Retina (tissue), 1 donor: ENCODE measurements at places on chromosomes 2 and 18.

DNA sequence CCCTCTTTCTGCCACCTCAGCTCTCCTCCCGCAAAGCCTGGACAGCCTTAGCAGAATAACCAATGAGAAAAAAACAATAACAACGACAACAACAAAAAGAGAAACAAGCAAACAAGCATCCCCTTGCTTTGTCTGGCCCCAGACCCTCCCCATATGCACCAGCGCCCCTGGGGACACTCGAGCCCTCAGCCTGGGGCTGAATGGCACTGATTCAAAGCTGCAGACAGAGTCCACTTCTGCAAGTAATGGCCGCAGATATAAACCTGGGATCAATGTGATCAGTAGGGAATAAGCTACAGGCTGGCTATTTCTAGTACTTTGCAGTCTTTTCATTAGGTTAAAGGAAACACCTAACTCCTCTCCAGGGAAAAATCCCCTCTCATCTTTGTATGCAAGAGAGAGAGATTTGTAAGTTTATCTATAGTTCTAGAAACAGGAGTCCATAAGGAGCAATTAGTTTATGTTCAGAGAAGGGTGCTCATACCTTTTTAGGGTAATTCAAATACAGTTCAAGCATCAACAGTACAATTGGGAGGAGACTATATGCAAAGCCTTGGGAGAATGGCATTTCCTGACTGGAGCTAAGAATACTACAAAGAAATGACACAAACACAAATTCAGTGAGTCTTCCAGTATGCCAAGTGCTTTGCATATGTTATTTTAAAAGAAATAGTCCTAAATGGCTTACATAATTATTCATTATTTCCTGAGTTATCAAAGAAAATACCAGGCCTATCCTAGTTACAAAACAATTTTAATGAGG is 122.3 kb upstream of the DDX18 start:
- peak; percentile 42 for DNase-seq

DNA sequence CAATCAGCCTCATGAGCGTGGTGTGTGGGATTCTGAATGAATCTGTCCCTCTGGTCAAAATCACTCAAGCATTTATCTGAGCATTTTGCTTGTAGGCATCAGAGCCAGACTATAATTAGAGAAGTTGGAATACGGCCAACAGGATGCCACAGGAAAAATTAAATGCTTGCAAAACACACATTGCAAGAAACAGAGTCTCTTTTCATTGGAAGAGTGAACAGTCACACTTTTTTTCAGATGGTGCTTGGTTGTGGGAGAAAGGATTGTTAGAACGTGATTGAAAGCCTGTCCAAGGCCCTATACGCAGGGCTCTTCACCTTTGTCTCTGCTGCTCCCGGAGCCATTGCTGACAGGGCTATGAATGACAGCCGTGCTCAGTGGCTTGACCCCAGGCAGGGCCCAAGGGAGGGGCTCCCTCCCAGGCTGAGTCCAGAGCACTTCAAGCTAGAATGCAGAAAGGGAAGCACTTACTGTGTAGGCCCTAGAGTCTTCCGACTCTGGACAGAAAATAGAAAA is 59.8 kb downstream of the SNTG2 start:
- DNase-seq: peak; percentile 77

GRCh38 chr18:44731530-44732237 is 51.0 kb downstream of the SETBP1 start:
- no peak for DNase-seq

- DNase-seq: no peak
Measured at GRCh38 chr2:169038338-169038757, 7.2 kb upstream of the ABCB11 start.

DNA sequence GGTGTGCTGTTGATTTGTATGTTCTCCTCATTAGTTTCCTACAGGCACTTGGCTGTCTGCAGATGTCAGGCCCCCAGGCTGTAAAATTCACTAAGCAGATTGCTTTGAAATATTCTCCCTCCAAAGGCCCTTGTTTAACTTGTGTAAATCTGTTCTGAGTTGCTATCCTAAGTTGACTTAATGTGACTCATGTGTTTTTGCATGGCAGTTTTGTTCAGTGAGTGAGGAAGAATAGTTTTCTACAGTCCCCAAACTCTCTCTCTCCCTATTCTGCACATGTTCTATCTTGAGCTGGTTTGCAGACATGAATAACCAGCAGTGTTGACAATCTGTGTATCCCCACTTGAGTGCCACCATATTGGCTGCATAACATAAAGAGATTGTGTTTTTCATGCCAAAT is 1005.4 kb upstream of the DDX18 start:
- DNase-seq: no peak

DNA sequence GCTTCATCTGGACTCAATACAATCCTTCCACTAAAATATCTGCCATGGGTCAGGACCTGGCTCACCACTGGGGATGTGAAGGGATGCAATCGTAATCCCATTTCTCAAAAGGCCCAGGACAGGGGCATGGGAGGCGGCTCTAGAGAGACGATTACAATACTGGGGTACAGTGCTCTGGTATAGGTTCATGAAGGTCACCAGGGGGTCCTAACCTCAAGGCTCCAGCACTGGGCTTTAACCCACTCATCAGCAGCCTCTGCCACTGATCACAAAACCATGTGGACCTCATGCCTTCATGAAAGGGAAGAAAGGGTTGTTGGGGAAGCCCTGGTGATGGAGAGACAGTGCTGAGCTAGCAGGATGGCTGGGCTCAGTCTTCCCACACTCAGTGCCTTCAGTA is 48.8 kb downstream of the ADD2 start:
- no peak for DNase-seq

DNA sequence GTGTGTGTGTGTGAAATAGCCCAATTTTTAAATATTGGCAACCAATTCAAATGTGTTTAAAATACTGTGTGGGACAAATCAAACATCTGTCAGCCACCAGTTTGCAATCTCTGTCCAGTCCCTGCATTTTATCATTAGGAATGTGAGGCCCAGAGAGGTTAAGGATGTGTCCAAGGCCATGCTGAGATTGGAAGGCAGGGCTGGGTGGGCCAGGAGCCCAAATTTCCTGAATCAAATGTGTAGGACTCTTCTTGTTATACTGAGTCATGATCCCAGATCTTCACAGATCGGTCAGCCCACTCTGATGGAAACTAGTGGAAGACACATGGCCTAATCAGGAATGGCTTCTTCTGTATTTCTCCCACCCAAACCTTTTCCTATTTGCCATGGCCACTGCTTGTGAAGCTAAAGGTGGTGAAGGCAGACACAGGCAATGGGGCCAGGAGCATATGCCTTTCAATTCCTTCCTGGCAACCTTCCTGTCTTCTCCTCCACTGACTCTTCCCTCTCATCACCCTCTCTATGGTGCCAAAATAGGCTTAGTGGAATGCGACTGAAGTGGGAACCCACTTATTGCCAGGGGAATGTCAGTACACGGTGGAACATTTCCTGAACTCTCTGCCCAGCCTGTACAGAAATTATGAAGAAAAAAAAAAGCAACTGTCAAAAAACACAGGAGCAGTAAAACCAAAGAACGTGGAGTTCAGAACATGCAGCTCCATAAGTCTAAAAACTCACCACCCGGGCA is 35.5 kb downstream of the ZEB2 start:
- no peak for DNase-seq

DNA sequence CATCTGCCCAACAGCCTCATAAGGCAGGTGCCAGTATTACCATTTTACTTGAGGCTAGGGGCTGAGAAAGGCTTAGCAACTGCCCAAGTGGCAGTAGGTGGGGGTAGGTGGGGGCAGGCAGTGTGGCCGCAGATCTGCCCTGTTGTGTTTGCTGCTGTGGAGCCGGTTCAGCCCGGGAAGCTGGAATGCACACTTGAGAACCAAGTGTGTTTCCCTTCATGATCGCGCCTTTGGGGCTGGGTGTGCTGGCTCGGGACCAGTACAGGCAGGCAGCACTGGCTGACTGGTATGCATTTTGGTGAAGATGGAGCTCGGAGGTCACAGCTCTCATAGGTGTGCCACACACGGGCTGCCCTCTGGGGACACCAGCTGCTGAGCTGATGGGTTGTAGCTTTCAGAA is 85.1 kb downstream of the CABLES1 start:
- no peak for DNase-seq

GRCh38 chr18:69674292-69674877 is 273.3 kb downstream of the CD226 start:
- peak; percentile 57 for DNase-seq

DNA sequence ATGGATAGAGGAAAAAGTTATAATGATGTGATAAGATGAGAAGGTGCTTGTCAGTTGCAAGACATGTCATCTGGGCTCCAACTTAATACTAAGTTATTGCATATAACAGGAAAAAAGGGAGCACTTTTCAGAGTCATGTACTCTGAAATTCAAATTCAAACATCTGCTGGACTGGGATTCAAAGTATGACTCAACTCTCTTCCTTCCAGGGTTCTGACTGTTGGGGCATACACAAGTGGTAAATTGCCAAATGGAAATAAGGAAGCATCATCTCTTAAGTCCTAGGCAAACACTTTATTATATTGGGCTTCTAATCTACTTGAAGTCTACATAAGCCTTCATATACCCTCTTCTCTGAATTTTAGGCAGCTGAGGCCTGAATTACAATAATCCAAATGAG is 44.9 kb downstream of the ZBTB14 start:
- DNase-seq: no peak

- no peak for DNase-seq
Measured at GRCh38 chr18:40974448-40974847, 980.6 kb upstream of the PIK3C3 start.

DNA sequence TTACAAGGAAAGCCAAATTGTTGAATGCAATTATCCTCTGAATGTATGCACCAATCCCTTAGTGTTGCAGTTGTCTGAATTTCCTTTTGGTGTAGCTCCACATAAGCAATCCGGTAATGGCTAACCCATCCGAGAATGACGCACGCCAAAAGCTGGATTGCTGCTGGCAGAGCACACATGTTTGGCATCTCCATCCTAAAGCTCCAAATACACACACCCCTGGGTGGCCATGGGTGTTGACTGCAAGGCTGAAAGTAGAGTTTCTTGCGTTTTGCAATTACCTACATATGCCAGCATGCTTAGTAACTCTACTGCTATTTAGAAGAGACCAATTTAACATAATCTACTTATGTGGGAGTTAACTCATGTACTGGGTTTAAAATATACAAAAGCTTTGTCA is 53.1 kb downstream of the KCTD1 start:
- no peak for DNase-seq

DNA sequence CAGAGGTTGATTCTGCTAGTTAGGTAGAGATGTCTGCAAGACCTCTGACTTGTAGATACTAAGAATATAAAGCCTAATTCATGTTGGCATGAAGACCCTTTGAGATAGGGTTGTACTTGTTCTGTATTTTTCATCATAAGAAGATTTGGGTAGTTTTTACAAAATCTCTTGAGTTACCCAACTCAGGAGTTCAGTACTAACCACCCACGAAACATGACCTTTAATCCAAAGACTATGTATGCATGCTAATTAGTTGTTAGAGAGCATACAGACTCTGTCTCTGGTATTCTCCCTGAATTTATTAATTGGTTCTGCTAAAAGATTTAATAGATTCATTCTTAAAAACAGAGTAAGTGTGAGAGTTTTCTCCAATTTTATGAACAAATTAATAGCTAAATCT is 16.9 kb downstream of the PECR start:
- no peak for DNase-seq

DNA sequence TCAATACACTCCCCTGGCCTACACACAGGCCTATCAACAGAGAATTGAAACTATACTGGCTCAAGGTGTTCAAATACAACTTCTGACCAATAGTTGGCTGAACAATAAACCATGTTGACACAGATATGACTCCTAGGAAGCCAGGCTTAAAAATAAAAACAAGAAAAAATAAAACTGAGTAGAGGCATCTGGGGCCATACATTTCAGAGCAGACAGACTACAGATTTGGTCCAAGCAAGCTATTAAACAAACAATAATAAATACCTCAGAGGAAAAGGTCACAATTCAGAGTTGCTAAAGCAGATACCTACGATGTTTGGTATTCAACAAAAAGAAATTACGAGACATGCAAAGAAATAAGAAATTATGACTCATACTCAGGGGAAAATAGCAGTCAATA is 132.8 kb upstream of the ACVR2A start:
- DNase-seq: no peak

GRCh38 chr2:71746946-71747501 is 293.7 kb downstream of the DYSF start:
- DNase-seq: no peak

DNA sequence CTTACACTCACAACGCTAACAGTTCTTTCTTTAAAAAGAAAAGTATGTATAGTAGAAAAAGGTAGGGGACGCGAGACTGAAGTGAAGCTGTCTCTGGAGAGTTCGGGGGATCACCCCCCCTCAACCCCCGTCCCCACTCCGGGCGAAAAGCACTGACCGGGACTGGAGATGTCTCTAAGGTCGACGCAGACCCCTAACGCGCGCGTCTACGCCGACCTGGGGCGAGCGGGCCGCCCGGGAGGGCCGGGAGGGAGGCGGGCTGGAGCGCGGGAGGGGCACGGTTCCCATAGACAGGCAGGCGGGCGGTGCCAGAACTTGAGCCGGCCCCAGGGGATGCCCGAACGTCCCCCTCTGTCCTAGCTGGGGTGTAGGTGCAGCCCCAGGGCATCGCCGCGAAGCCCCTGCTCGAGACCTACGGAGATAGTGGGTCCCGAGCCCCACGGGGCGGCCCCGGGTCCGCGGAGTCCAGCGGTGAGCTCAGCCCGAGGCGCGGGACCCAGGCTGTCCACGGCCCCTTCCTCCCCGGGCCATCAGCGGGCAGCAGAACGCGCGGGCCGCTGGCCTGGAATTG is 82.2 kb downstream of the CHRNA1 start:
- DNase-seq: peak; percentile 76

GRCh38 chr18:53152476-53152875 is 812.5 kb downstream of the DCC start:
- no peak for DNase-seq

DNA sequence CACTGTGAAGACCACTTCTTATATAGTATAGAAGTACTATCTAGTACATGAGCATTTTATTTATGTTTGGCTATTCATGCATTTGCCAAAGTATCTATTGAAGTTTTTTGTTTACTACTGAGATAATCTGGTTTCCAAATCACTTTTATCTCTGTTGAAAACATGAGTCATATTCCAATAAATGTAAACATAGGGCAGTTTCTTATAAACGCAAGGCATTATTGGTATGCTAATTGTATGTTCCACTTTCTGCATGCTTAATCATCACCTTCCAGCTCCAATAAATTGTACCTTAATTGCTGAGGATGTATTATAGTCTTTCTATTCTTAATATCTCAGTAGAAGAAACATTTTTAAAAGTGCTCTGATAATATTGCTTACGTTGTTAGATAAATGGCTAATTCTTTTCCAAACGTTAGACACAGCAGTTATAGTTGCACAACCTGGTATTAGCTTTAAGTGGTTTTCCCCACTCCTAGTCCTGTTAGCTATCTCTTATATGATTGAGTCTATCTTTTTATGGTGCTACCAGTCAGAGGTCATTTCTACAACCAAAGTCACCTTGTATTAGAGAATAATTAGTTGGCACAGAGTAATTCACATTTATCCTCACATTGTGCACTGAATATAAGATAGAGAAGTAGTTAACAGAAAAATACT is 17.2 kb downstream of the ITGA4 start:
- no peak for DNase-seq
